ENCODE measurements at places on chromosomes 16 and 17.

DNA sequence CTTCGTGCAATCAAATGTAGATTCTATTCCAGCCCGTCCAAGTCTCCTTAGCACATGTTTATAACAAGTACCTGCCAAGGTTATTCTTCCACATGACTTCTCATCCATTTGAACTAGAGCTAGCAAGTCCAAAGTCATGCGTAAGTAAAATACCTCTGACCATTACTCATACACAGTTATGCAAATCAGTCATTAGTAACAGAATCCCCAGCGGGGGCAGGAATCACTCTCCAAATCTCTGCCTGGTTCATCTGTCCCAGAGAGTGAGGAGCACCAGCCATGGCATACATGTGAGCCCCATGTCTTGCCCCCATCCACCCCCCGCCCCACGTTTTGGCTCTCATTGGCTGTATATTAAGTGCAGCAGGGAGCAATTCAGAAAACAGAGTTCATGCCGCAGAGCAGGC is 27.7 kb downstream of the SRL start:
- no peak for DNase-seq

- DNase-seq, result peak; percentile 58
These were observed 4.6 kb downstream of the UNC119 start for GRCh38 chr17:28547623-28548416.

GRCh38 chr17:44829523-44830358 is at the start of gene GJC1:
Gene GJC1, minus strand, starts transcription at chr17:44830287. Its CDS starts 24,470 bp downstream, at chr17:44805817.
- DNase-seq, result peak; percentile 76

DNA sequence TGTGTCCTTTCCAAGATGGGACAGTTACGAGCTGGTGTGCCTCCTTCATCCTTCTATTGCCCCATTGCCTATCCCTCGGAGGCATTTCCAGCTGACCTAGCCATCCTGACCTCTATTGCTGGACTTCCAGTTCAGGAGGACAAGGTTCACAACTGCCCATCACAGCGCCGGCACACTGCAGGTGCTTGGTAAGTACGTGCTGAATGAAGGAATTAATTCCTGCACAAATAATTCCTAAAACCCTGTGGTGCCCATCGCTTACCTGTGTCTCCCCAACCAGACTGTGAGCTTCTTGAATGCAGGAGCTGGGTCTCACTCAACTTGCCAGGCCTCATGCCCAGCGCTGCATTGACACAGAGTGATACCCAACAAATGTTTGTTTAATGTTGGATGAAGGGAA is 13.0 kb downstream of the ALOX15B start:
- no peak for DNase-seq
